ENCODE measurements at places on chromosomes 6 and 20. TPM values are rescaled to one million over a fixed set of nuclear protein-coding genes. Genes with fewer than 3 reads are reported as not detected.
A peak's percentile ranks its signal among the peaks of the same experiment; 100 is the strongest.

Gene RUNX2
- 0.18 TPM for total RNA-seq

- DNase-seq: no peak
These were observed 10.9 kb upstream of the CD93 start for GRCh38 chr20:23096986-23097520.

DNA sequence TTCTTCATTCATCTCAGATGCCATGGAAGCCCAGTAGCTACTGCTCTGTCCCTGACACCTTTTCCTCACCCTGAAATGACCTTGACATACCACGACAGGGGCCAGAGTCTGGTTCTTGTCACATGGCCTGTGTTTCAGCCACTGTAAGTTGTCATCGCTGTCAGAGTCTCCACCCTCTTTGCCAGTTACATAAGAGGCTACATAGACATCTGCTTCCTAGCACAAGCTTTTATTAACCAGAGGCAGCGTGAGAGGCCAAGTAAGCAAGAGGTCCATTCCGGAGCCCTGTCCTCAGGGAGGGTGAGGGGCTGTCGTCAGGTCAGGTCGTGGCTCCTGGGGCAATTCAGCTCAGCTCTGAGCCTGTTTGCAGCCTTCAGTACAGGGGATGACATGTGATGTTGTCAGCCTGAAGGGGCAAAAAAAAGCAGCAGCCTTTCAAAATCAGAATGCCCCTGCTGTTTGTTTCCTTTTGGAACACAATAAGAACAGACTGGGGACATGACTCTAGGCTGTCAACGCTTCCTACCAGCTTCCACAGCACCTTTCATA is 146.3 kb downstream of the MTFR2 start:
- peak; percentile 11 for DNase-seq

GRCh38 chr6:70208235-70208790 is 94.6 kb downstream of the COL9A1 start:
- no peak for DNase-seq

Gene KIFC1
- 101 TPM for total RNA-seq

GRCh38 chr6:2430612-2431011 is 185.2 kb upstream of the GMDS start:
- DNase-seq: no peak

Gene AIF1
- total RNA-seq: 0.48 TPM

Gene C20orf173
- not detected for total RNA-seq

- no peak for DNase-seq
These were observed 18.9 kb upstream of the CCM2L start for GRCh38 chr20:31991339-31991705.

- DNase-seq: no peak
These were observed 90.4 kb downstream of the CARMIL1 start for GRCh38 chr6:25369433-25370177.

GRCh38 chr6:111338843-111339242 is 144.2 kb downstream of the REV3L start:
- no peak for DNase-seq

Data from H7 (cell line).